Right renal pelvis (tissue), 4 donors: ENCODE measurements at places on chromosomes 12 and 14. TPM values are rescaled to one million over a fixed set of nuclear protein-coding genes. Genes with fewer than 3 reads are reported as not detected.

GRCh38 chr12:57227315-57228115 lies 2.0 kb upstream of the SHMT2 start:
- no peak for DNase-seq

- no peak for DNase-seq
These were observed 3.7 kb downstream of the GPR132 start for GRCh38 chr14:105061428-105062047.

DNA sequence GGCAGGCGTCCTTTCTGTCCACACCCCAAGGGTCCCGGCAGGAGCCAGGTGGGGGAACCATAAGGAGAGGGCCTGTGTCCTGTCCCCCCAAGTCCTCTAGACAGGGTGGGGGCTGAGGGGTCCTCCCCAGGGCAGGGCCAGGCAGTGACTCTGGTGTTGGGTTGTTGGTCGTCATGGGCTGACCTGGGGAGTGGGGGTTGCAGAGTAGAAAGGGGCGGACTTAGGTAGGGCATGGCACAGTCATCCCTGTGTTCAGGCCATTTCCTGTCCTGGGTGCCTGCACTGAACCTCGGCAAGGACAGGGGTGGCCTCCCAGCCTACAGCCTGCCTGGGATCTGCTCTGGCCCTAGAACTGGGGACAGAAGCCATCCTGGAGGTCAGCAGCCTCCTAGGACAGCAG lies 356.2 kb downstream of the TMEM121 start:
- DNase-seq, result no peak

DNA sequence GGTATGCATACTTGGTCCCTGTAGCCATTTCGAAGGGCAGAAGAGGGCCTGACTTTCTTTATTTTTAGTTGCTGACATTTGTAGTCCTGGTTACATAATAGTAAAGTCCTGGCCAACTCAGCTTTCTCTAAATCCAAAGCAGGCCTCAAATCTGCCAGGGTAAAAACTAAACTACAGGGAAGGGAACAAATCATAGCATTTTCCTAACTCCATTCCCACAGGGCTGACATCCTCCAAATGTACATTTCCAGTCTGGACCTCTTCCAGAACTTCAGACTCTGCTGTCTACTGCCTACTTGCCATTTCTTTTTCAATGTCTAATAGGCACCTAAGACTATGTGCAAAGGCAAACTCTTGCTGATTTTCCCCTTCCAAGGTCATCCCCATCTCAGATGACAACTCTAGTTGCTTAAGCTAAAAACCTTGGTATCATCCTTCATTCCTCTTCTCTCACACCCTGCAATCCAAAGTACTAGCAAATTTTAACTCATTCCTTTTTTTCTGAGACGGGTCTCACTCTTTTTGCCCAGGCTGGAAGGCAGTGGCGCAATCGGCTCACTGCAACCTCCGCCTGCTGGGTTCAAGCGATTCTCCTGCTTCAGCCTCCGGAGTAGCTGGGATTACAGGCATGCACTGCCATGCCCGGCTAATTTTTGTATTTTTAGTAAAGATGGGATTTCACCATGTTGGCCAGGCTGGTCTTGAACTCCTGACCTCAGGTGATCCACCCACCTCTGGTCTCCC lies 2.0 kb downstream of the DDIT3 start:
- DNase-seq, result no peak

DNA sequence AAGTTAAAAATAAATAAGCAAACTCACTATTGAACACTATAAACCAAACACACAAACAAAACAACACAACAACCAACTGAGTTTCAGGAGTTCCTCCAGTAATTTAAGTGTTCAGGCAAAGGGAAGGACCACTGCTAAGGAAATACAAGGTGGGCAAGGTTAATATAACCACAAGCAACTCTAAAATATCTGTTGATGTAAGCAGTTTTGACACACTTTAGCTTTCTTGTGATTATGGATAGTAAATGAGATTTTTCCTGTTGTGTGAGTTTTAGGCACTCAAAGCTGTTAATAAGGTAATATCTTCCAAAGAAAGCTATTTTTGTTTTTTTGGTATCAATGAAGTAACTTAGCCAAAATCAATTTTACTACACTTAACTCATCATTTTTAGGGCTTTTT lies 839.1 kb upstream of the FOXG1 start:
- DNase-seq, result no peak

GRCh38 chr12:87988534-87988933 lies 40.7 kb downstream of the C12orf50 start:
- DNase-seq, result no peak

DNA sequence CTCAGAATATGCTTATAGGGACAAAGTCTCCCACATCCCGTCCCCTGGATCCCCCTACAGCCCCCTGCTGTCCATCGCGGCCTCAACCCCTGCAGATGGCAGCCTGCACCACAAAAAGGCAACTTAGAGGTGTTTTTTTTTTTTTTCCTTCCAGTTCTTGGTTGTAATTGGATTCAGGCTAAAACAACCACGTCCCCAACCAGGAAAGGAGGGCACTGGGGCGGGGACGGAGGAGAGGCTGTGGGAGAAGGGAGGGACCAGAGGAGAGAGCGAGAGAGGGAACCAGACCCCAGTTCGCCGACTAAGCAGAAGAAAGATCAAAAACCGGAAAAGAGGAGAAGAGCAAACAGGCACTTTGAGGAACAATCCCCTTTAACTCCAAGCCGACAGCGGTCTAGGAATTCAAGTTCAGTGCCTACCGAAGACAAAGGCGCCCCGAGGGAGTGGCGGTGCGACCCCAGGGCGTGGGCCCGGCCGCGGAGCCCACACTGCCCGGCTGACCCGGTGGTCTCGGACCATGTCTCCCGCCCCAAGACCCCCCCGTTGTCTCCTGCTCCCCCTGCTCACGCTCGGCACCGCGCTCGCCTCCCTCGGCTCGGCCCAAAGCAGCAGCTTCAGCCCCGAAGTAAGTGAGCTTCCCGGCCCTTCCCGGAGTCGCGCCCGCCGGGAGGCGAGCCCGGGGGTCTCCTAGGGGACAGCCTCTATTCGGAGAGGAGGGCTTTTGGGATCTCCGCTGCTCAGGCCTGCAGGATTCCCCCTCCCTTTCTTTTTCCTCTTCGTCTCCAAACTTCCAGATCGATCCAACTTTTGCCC lies at the start of gene MMP14:
Gene MMP14, plus strand, starts transcription at position 285 of the 813 bp plus-strand sequence. Its CDS starts 233 bp downstream, at position 518.
- peak; percentile 83 for DNase-seq

DNA sequence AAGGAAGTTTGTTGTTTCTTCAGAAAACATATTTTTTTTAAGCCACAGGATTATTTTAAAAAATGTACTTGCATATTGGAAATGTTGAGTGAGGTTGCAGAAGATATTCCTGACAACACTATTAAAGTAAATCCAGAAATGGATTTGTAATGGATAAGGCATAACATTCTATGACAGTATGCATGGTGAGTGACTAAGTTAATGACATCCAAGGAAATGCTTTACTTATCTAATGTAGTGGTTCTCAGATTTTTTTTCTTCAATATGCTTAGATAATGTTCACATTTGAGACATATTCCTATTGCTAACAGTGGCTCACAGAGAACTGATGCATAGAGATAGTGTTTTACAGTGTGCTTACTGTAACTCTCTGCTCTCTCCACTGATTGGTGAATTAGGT lies 49.4 kb downstream of the ZDHHC17 start:
- DNase-seq, result no peak

- no peak for DNase-seq
These were observed 5.1 kb downstream of the TMEM179 start for GRCh38 chr14:104599446-104599845.

Gene SLC15A4
- polyA plus RNA-seq, result 32.6 TPM

DNA sequence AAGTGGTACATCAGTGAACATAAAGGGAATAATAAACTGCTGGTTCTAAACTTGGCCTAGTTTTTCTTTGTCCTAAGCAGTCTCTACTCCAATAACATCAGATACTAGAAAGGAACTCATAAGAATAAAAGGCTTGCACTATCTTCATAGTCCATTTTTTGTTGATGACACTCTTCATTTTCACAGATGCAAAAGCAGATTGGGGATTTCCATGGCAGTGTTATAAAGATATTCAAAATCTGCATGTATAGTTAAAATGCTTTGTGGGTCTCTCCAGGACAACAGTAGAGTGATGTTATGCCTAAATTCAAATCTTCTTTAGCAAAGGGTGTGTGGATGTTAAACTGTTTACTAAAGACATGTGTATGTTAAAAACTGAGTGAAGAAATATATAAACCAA lies 745.8 kb downstream of the TRHDE start:
- no peak for DNase-seq

Gene TAS2R20
- 2.0 TPM for polyA plus RNA-seq

- DNase-seq, result no peak
These were observed 90.0 kb upstream of the TMEM263 start for GRCh38 chr12:106865683-106866082.

DNA sequence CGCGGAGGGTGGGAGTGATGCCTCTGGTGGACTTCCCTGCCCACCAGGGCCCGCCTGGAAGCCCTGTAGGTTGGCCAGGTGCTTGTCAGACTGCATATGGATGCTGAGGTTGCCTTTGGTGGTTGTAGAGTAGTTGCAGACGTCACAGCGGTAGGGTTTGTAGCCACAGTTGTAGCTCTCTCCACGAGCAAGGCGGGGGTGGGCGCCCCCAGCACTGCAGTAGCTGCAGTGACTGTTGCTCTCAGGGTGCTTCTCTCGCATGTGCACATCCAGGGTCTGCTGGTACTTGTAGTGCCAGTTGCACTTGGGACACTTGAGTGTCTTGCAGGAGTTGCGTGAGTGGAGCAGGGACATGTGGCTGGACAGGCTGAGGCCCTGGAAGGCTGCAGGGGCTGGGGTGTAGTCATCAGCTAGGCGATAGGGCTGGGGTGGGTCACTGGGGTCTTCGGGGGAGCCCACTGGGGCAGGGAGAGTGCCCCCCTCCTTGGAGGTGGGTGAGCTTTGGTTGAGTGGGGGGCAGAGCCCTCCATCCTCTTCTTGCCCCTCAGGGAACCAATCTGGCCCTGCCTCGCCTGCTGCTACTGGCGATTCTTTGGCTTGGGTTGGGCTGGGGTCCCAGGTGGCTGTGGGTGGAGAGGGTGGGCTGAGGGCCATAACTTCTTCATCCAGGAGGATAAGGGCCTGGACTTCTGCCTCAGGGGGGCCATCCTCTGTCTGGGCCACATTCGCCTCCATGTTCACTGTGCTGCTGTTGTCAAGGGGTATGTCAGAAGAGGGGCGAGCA lies 17.7 kb downstream of the ZFHX2 start:
- DNase-seq, result no peak

GRCh38 chr12:79435742-79436141 lies 255.0 kb downstream of the PAWR start:
- no peak for DNase-seq

GRCh38 chr12:22286569-22286968 lies 47.9 kb downstream of the ST8SIA1 start:
- no peak for DNase-seq

DNA sequence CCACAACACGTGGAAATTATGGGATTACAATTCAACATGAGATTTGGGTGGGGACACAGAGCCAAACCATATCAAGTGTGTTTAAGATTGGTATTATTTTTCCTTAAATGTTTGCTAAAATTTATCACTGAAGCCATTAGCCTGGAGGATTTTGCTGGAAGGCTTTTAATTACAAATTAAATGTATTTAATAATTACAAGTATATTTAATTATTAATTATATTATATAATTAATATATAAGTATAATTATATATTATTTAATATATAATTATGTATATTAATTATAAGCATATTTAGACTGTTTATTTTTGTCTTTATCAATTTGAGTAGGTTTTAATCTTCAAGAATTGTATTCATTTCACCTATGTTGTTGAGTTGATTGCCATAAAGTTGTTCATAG lies 427.4 kb upstream of the FLRT2 start:
- DNase-seq, result no peak

Gene RFLNA
- polyA plus RNA-seq, result 7.3 TPM

Gene PAPLN
- polyA plus RNA-seq, result 20.9 TPM

DNA sequence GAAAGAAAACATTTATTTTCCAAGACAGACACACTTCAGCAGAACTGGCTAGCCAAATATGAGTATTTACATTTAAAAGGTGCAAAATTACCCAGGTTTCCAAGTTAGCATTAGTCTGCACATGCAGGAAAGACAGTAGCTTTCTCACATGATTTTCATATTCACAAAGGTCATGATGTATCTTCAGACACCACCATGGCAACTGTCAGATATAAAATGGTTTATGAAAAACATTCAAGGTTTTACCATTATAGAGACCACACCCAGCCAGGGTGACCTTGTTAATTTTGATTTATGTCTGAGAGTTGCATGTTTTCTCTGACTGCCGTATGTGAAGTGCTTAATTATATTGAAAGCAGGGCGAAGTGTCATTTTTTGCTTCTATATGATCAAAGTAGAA lies 91.2 kb downstream of the GXYLT1 start:
- no peak for DNase-seq

DNA sequence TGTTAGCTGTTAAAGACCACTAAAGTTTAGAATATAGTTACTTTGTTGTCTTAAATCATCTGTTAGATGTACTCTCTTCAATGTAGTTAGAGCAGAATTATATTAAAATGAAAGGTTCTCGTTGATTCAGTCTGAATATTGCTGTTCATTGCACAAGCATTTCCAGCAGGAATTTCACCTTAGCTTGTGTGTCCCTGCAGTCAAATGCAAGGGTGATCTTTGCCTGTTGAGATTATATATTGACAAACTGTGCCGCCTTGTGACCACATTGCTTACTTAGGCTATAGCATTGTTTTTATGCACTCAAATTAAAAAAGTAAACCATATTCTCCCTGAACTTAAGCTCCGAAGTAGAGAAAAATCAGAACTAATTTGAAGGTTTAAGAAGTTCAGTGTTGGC lies 39.5 kb downstream of the ATP2A2 start:
- DNase-seq, result no peak

GRCh38 chr12:112822056-112822455 lies 30.5 kb downstream of the RPH3A start:
- no peak for DNase-seq

DNA sequence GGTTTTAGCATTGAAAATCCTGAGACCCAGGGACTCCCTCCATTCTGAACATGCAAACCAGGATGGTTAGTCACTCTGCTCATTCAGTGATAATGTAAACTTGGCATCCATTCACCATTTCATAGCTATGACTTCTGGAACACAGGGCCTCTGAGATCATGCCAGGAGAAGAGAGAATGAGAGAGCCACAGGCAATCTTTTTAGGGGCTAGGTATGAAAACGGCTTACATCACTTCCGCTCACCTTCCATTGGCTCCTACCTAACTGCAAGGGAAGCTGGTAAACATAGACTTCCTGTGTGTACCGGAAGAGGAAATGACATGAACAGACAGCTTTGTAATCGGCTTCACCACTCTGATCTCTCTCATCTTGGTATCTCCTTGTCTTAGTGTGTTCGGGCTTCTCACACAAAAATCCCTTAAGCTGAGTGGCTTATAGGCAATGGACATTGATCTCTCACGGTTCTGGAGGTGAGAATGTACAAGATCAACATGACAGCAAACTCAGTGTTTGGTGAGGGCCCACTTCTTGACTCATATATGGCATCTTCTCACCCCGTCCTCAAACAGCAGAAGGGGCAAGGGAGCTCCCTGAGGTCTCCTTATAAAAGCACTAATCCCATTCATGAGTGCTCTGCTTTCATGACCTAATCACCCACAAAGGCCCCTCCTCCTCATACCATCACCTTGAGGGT lies 465.9 kb upstream of the TBX3 start:
- DNase-seq, result no peak
